ENCODE measurements at places on chromosomes 2 and 18.

GRCh38 chr18:11981192-11981542, at the start of gene IMPA2:
TSS of gene IMPA2 (plus strand) at chr18:11981507. CDS start at chr18:11981670, 163 bp downstream.
- no peak for DNase-seq

DNA sequence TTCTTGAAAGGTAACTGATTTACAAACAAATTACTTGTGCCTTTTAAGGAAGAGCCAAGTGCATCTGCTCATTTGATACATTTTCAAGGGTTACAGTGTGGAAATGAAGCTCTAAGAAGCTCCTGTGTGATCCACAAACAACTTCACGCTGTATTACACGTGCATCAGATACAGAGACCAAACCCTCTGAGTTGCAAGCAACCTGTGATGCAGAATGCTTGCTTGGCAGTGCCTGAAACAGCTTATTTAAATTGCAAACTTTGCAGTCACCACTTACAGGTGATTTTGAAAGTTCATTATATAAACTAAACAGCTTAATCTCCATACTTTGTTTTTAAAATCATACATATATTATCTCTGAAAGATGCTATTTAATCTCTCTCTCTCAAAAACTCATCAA, 50.1 kb downstream of the ZEB2 start:
- no peak for DNase-seq

- no peak for DNase-seq
These were observed 88.4 kb downstream of the CABLES1 start for GRCh38 chr18:23223641-23224040.

DNA sequence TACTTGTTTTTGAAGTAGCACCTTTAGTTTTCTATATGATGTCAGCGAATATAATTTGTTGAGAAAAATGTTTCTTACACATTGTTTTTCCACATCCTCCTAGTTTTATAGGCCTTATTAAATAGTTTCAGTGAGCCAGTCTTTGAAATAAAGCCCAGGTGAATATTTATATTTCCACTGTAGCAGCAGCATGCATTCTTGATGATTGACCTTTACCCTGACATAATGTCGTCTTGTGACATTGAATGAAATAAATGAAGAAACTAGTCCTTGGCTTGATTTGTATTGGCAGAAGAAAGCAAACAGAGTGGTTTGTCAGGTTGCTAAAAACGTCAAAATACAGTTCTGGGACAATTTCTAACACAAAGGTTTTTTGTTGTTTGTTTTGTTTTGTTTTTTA, 84.4 kb downstream of the EHBP1 start:
- no peak for DNase-seq

DNA sequence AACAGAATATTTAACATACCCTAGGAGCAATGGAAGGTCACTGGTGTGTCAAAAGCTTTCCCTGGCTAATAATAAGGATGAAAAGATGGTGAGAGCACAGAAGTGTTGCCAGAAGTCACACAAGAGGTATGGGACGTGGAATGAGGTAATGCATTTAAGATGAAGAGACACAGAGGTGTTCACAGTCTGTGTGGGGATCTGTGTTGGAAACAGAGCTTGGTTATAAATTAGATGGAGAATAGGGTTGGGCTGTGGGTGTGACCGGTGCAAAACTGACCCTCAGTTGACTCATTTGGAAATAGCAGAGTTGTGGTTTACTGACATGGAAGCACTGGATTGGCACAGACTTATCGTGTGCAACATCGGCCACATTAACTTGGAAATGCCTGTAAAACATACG, 372.5 kb downstream of the SATB2 start:
- no peak for DNase-seq

DNA sequence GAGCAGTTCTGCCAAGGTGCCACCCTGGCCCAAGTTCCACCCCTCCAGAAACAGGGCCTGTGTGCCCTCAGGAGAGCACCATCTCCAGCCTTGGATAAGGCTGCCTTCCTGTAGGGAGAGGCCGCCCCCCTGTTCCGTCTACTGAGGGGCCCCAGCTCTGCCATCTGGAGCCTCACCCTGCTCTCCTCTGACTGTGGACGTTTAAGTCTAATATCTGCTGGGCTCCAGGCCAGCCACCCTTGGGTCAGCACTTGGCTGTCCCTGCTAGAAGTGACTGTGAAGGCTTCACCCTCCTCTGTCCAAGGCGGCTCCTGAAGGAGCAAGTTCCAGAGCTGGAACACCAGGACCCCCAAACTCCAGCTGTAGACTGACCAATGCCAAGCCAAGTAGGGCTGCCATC, 26.3 kb downstream of the RHOB start:
- peak; percentile 69 for DNase-seq

- DNase-seq = no peak
These were observed 68.4 kb downstream of the TANK start for GRCh38 chr2:161228511-161229240.

GRCh38 chr2:48572816-48573215, 42.9 kb downstream of the STON1 start:
- DNase-seq = no peak

DNA sequence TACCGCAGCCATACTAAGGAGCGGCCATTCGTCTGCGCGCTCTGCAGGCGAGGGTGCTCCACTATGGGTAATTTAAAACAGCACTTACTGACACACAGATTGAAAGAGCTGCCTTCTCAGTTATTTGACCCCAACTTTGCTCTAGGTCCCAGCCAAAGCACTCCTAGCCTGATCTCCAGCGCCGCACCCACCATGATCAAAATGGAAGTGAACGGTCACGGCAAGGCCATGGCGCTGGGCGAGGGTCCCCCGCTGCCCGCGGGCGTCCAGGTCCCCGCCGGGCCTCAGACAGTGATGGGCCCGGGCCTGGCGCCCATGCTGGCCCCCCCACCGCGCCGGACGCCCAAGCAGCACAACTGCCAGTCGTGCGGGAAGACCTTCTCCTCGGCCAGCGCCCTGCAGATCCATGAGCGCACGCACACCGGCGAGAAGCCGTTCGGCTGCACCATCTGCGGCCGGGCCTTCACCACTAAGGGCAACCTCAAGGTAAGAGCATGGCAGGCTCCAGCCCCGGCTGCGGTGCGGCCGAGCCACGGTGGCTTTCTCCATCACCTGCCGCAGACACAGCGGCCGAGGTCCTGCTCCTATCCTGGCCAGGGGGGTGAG, 15.5 kb downstream of the SALL3 start:
- DNase-seq = no peak

DNA sequence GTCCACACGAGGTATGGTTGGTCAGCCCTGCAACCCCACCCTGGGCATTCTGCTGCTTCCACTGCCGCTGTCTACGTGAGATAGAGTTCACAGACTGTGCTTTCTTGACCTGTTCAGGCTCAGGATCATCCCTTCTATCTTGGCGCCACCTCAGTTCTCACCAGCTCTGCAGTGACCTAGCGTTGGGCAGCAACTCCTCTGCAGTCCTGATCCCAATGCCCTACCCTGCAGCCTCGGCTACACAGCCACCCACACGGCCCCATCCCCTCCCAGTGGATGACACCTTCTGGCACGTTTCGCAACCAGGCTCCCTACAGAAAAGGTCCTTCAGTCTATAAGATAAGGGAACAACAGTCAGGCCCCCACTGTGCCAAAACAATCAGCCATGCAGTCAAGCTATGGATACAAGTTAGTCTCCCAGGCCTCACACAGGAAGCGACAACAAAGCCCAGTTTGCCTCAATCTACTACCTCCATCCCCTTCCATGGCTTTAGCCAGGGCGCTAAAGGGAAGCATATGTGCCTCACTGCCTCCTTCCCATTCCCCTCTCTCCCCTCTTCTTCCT, 317.9 kb upstream of the PKDCC start:
- DNase-seq = no peak

DNA sequence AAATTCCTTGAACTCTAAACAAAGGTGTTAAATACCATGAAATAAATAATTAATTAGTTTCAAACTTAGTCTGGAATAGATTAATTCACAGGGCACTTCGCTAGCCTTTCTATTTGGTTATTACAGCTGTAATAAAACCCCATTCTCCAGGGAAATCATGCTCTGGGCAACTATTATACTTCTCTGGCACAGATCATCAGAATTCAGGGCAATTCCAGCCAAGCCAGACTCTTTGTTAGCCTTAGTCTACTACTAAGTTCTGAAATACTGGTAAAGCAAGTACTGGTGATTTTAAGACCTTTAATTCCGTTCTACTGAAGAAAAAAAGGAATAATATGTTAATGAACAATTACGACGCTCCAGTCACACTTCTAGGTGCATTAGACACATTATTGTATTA, 123.4 kb upstream of the PDE1A start:
- DNase-seq = no peak

DNA sequence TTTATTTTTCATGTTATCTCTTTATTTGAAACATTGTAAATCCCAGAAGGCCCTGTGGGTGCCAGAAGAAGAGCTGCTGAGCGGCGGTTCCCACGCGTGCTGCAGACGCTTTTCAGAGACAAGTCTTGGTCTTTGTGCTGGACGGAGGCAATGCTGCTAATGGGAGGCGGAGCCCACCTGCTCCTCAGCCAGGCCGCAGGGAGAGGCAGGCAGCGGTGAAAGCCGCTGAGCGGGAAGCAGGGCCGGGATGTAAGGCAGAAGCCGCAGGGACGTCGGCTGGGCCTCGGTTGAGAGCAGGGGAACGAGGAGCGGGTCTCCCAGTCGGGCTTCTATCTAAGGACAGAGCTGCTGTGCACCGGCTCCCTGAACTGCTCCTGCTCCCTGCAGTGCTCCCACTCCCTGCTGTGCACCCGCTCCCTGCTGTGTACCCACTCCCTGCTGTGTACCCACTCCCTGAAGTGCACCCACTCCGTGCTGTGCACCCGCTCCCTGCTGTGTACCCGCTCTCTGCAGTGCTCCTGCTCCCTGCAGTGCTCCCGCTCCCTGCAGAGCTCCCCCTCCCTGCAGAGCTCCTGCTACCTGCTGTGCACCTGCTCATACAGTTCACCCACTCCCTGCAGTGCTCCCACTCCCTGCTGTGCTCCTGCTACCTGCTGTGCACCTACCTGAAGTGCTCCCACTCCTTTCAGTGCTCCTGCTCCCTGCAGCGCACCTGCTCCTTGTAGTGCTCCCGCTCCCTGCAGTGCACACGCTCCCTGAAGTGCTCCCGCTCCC, 16.4 kb downstream of the TMEM18 start:
- DNase-seq = no peak

DNA sequence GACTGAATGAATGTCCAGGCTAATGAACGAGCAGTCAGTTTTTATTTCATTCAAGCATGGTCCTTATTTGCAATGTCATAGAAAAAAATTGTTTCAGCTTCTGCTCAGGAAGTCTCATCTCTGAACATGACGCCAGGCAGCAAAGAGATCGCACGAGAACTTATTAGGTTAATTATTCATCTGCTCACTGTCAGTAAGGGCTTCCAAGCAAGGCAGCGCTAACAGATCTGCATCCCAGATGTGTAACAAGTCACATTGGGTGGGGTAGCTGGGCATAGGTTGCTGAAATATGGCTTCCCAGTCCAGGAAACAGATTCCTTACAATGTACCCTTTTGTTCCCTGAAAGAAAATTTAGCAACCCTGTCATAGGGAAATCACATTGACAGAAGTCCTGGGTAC, 63.5 kb downstream of the ANKRD44 start:
- DNase-seq = no peak

GRCh38 chr2:45533771-45534170, 77.3 kb downstream of the SRBD1 start:
- DNase-seq = no peak

DNA sequence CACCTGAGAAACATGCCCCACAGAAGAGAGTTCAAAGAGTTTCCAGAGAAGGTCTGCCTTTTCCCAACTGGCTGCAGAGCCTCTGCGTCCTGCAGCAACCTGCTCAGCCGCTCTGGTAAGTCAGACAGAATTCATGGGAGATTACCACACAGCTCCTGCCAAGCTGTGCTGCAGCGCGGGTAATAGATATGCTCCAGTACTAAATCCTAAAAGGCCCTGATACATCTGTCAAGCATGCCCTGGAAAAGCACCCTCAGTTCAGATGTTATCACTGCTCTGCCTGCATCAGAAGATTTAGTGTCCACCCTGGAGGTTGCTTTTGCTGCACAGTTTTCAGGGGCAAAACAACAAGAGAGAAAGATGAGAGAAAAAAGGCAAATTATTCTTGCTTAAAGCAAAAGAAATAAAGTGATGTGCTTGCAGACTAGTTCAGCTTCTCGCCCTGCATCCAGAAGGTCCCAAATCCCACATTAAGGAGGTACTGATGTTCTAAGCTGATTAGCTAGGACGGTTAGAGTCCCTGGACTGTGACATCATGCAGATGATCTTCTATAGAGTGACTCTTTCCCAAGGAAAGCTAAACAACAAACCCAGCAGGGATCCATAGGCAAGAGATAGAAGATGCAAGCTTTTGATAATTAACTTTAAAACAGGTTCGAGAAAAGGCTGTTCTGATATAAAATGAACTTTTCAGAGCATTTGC, 488.6 kb downstream of the BCL11A start:
- no peak for DNase-seq

DNA sequence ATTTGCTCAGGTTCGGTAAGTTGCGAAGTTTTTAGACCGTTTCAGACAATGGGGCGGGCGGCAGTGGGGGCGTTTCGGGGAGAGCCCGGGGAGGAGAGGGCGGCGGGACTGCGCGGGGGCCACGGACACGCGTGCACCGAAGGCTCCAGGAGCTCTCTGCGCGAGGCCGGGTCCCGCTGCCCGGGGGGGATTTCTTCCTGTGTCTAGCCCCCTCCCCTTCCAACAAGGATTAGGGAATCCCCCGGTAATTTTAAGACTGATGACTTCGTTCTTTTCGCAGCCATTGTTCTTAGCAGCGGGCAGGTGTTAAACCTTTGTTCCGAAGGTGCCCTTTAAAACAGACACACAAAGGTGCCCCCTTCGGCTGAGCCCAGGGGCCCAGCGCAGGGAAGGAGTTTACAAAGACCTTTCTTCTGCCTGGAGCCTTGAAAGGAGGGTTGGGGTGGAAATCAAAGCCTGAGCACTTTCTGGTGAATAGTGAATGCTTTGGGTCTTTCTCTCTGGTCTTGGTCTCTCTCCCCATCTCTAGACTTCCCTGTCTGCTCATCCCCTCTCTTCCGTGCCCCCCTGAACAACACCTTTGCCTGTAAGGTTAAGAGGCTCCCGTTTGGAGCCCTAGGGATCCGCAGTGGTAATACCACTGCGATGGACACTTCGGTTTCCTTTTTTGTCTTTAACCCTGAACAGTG, 2.1 kb downstream of the TRIB2 start:
- DNase-seq = peak; percentile 61

Data from stomach (tissue), 19 donors.